ENCODE measurements at places on chromosomes 6 and 20. TPM values are rescaled to one million over a fixed set of nuclear protein-coding genes. Genes with fewer than 3 reads are reported as not detected.

DNA sequence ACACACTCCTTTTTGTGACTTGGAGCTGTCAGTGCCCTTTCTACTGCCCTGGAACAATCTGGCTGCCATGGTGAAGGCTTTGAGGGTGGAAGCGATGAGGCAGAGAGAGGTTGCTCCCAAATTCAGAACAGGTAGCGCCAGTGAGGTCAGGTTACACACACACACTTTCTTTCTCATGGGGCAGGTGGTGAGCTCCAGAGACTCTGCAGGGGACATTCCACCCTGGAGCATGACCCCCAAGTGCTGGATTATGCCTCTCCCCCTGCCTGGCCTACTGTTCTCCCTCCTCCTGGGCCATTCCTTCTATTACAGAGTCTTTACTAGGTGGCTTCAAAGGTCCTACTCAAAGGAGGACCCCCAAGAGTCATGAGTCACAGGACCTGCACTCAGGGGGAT, 98.0 kb downstream of the EYA2 start:
- H3K4me3 ChIP-seq = no peak overlapping the region
- no peaks in the 10 kb centered on the region for H3K36me3 ChIP-seq
- H3K27ac ChIP-seq = no peak overlapping the region
- no peak for DNase-seq

GRCh38 chr6:100446115-100447080, 18.3 kb downstream of the SIM1 start:
- H3K4me3 ChIP-seq = no peak overlapping the region
- H3K36me3 ChIP-seq = no peaks in the 10 kb centered on the region
- peaks cover 77% of the 10 kb centered on the region for H3K27me3 ChIP-seq
- no peak overlapping the region for H3K27ac ChIP-seq
- peak; percentile 61 for DNase-seq
- H3K4me1 ChIP-seq = peaks cover 16% of the 10 kb centered on the region

GRCh38 chr20:38893565-38894090, 32.6 kb upstream of the FAM83D start:
- H3K36me3 ChIP-seq = peaks cover 13% of the 10 kb centered on the region
- no peaks in the 10 kb centered on the region for H3K27me3 ChIP-seq
- no peak overlapping the region for H3K4me3 ChIP-seq
- no peak for DNase-seq
- H3K27ac ChIP-seq = no peak overlapping the region
- peaks cover 31% of the 10 kb centered on the region for H3K4me1 ChIP-seq

The SNAP25 gene
- total RNA-seq = 370 TPM

GRCh38 chr6:139941826-139942225, 567.4 kb upstream of the CITED2 start:
- H3K36me3 ChIP-seq = no peaks in the 10 kb centered on the region
- no peak overlapping the region for H3K4me3 ChIP-seq
- H3K4me1 ChIP-seq = no peaks in the 10 kb centered on the region
- H3K27ac ChIP-seq = no peak overlapping the region

The CENPW gene
- 3.7 TPM for total RNA-seq

DNA sequence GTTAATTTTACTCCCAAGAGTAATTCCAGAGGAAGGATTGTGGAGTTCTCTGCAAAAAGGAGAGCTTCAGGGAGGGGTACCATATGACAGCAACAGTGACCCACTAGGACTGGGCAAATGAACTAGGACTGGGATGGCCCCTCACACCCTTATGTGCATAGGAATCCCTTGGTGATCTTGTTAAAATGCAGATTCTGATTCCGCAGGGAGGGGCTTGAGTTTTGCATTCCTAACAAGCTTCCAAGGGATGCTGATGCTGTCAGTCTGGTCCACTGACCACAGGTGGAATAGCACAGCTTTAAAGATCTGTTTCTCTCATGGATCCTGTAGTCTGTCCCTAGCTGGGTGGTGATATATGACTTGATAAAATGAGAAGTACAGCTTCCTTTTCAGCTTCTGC, 6.3 kb upstream of the FOXA2 start:
- DNase-seq = no peak
- H3K27me3 ChIP-seq = peaks cover 72% of the 10 kb centered on the region
- H3K36me3 ChIP-seq = no peaks in the 10 kb centered on the region
- H3K4me3 ChIP-seq = no peak overlapping the region
- H3K4me1 ChIP-seq = peaks cover 13% of the 10 kb centered on the region
- no peak overlapping the region for H3K27ac ChIP-seq

- peaks cover 19% of the 10 kb centered on the region for H3K4me1 ChIP-seq
- H3K27me3 ChIP-seq = peaks cover 28% of the 10 kb centered on the region
- peak; percentile 84 for DNase-seq
- H3K27ac ChIP-seq = no peak overlapping the region
- no peaks in the 10 kb centered on the region for H3K36me3 ChIP-seq
Observed at GRCh38 chr6:13012977-13013680, 296.6 kb downstream of the PHACTR1 start.

DNA sequence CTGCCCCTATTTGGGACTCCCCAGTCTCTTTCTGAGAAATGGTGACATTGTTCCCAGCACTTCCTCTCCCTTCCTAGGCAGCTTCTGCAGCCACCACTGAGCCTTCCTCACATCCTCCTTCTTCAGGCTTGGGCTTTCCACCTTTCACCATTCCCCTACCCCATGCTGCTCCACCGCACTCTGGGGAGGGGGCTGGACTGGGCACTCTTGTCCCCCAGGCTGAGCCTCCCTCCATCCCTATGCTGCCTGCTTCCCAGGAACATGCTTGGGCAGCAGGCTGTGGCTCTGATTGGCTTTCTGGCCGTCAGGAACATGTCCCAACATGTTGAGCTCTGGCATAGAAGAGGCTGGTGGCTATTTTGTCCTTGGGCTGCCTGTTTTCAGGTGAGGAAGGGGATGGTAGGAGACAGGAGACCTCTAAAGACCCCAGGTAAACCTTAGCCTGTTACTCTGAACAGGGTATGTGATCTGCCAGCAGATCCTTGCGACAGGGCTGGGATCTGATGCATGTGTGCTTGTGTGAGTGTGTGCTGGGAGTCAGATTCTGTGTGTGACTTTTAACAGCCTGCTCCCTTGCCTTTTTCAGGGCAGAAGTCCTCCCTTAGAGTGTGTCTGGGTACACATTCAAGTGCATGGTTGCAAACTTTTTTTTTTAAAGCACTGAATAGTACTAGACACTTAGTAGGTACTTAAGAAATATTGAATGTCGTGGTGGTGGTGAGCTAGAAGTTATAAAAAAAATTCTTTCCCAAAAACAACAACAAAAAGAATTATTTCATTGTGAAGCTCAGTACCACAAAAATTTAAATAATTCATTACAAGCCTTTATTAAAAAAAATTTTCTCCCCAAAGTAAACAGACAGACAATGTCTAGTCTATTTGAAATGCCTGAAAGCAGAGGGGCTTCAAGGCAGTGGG, 2.1 kb upstream of the CDKN1A start:
- H3K4me3 ChIP-seq = no peak overlapping the region
- H3K27ac ChIP-seq = no peak overlapping the region
- H3K36me3 ChIP-seq = no peaks in the 10 kb centered on the region
- peaks cover 23% of the 10 kb centered on the region for H3K27me3 ChIP-seq
- H3K4me1 ChIP-seq = peaks cover 32% of the 10 kb centered on the region

The JAG1 gene
- total RNA-seq = 63.4 TPM

GRCh38 chr20:50921803-50922501, 9.3 kb downstream of the ADNP start:
- H3K4me1 ChIP-seq = peaks cover 7% of the 10 kb centered on the region
- no peak overlapping the region for H3K4me3 ChIP-seq
- no peak for DNase-seq
- H3K36me3 ChIP-seq = peaks cover 6% of the 10 kb centered on the region
- H3K27me3 ChIP-seq = no peaks in the 10 kb centered on the region

The OR2B6 gene
- not detected for total RNA-seq

The DAAM2 gene
- total RNA-seq = 79.5 TPM

The C2 gene
- total RNA-seq = 8.4 TPM

- no peaks in the 10 kb centered on the region for H3K36me3 ChIP-seq
- no peaks in the 10 kb centered on the region for H3K27me3 ChIP-seq
- no peak overlapping the region for H3K27ac ChIP-seq
- no peak overlapping the region for H3K4me3 ChIP-seq
- no peaks in the 10 kb centered on the region for H3K4me1 ChIP-seq
Observed at GRCh38 chr6:17347012-17347411, 46.4 kb upstream of the CAP2 start.

- no peaks in the 10 kb centered on the region for H3K36me3 ChIP-seq
- H3K27ac ChIP-seq = no peak overlapping the region
- no peak for DNase-seq
Observed at GRCh38 chr6:165752451-165752850, 89.4 kb upstream of the PDE10A start.

The SIRPG gene
- total RNA-seq = not detected

The RGS17 gene
- 40.8 TPM for total RNA-seq

- peak; percentile 43 for DNase-seq
- no peak within 1 kb of the TSS for H3K27ac ChIP-seq
- peaks cover 2% of the 10 kb centered on the region for H3K36me3 ChIP-seq
Observed at GRCh38 chr6:14117158-14118090, at the start of gene CD83. TSS of gene CD83 (plus strand) at chr6:14117772. CDS start at chr6:14117812, 40 bp downstream.

DNA sequence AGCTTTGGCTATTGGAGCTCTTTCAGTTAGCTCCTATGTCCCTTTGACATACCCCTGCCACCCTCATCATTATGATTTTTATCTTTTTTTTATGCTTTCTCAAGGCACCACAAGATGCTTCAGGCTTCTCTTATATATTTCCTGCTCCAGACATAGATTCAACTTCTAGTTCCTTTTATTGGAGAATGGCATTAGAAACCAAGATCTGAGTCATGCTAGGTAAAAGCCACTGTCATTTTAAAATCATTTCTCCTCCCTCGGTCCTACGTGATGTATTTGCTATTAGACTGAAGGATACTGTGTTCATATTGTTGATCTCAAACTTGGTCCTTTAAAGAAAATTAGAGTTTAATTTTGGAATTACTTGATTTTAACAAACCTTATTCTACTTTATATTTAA, 8.3 kb downstream of the TENT5A start:
- H3K4me3 ChIP-seq = no peak overlapping the region
- DNase-seq = no peak
- no peaks in the 10 kb centered on the region for H3K27me3 ChIP-seq

DNA sequence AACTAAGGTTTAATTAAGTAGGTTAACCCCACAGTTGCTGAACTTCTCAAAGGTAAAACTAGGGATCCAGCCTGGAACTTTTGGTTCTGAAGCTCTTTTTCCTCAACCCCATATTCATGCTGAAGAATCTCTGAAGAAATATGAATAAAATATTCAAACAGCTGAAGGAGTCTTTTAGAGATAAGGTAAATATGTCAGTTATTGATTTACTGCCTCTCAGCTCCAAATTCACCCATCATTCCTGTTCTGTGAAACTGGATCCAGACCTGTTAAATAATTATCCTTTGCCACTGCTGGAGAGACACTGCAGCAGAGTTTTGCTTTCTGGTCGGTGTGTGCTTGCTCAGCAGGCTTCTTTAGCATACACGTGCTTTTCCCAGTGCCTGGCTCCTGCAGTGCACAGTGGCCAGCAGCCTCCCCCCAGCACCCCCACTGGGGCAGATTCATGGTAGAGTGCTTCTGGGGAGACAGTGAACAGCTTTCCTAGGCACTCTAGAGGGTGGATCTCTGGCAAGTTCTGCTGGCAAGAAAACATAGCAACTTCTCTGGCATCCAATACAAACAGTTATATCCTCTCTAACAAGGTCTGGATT, 62.0 kb upstream of the BCLAF1 start:
- no peak overlapping the region for H3K27ac ChIP-seq
- H3K36me3 ChIP-seq = no peaks in the 10 kb centered on the region
- no peaks in the 10 kb centered on the region for H3K27me3 ChIP-seq
- H3K4me3 ChIP-seq = no peak overlapping the region
- H3K4me1 ChIP-seq = peaks cover 7% of the 10 kb centered on the region

- H3K4me3 ChIP-seq = no peak overlapping the region
- H3K27me3 ChIP-seq = no peaks in the 10 kb centered on the region
- no peaks in the 10 kb centered on the region for H3K4me1 ChIP-seq
- H3K27ac ChIP-seq = no peak overlapping the region
Observed at GRCh38 chr6:139271056-139271455, 20.7 kb downstream of the TXLNB start.

The RAB32 gene
- 29.1 TPM for total RNA-seq

GRCh38 chr6:36508532-36508931, 38.7 kb downstream of the STK38 start:
- no peak overlapping the region for H3K4me3 ChIP-seq
- no peak for DNase-seq
- H3K4me1 ChIP-seq = no peaks in the 10 kb centered on the region
- H3K27me3 ChIP-seq = no peaks in the 10 kb centered on the region
- no peak overlapping the region for H3K27ac ChIP-seq

The ZBTB12 gene
- 8.6 TPM for total RNA-seq

GRCh38 chr6:126848119-126848518, 270.4 kb upstream of the RSPO3 start:
- no peaks in the 10 kb centered on the region for H3K36me3 ChIP-seq
- no peaks in the 10 kb centered on the region for H3K4me1 ChIP-seq
- no peak overlapping the region for H3K4me3 ChIP-seq
- H3K27ac ChIP-seq = no peak overlapping the region
